ENCODE measurements at places on chromosomes 2 and 18.

DNA sequence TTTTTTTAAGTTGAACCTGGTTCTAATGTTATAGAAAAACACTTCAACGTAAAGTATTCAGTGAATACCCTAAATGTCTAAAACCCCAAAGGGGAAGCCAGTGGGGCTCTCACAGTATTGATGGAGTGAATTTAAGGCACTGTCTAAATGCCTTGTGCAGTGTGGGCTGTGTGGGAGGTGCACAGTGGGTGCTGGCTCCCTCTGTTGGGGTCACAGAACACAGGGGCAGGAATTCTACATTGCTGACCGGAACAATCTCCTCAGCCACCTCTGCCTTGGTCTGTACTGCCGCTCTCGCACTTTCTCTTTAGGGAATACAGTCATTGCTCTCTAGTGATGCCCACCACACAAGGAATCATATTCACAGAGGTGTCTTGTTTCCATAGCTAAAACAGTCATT is 45.4 kb downstream of the SPRED2 start:
- no peak for DNase-seq

GRCh38 chr2:26757873-26758789 is 6.0 kb upstream of the SLC35F6 start:
- peak; percentile 46 for DNase-seq

DNA sequence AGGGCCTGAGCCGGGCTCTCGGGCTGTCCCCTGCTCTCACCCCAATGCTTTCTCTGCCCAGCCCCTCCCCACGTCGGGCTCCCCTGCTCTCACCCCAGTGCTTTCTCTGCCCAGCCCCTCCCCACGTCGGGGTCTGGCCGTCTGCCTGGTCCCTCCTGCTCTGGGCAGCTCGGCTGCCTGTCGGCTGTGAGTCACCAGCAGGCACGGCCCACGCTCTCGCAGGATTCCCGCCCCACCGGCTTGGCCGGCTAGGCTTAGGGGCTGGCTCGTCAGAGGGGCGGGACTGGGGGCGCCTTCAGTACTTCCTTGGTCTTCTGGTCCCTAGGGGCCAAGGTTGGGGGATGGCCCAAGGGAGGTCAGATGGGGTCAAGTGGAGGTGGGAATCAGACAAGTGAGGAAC is 3.3 kb downstream of the BOK start:
- DNase-seq = no peak

DNA sequence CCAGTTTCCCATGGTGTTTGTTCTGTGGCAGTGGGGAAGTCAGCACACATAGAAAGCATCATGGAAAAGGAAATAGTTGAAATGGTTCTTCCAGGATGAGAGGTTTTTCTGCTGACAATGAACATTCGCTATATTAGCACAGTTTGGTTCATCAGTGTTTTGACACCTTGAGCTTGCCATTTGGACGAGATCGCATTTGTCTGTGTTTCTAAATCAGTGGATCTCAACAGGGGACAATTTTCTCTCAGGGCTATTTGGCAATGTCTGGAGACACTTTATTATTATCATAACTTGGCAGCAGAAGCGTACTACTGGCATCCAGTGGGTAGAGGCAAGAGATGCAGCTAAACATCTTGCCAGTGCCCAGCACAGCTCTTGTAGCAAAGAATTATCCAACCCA is 74.6 kb downstream of the CD8B2 start:
- no peak for DNase-seq

GRCh38 chr2:204483608-204484081 is 61.6 kb upstream of the PARD3B start:
- DNase-seq = no peak

- DNase-seq = no peak
Measured at GRCh38 chr2:12244070-12244469, 472.7 kb upstream of the TRIB2 start.

DNA sequence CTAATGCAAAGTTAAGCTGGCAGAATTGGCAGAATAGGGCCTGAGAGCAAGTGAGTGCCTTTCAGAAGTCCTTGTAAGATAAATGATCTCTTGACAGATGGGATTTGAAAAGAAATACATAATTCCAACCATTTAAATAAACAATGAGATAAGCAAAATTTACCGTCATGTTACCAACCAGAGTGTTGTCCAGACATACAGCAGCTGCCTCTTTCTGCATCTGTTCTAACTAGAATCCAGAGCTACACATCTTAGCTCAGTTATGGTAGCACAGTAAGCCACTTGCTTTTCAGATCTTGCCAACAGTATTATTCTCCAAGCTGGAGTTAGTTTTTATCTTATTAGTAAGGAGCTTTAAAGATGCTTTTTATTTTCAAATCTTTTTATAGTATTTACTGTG is 179.6 kb downstream of the BARD1 start:
- no peak for DNase-seq

- no peak for DNase-seq
Measured at GRCh38 chr2:216562696-216563435, 64.2 kb downstream of the RPL37A start.
